ENCODE measurements at places on chromosomes 3 and 15.
A peak's percentile ranks its signal among the peaks of the same experiment; 100 is the strongest.

DNA sequence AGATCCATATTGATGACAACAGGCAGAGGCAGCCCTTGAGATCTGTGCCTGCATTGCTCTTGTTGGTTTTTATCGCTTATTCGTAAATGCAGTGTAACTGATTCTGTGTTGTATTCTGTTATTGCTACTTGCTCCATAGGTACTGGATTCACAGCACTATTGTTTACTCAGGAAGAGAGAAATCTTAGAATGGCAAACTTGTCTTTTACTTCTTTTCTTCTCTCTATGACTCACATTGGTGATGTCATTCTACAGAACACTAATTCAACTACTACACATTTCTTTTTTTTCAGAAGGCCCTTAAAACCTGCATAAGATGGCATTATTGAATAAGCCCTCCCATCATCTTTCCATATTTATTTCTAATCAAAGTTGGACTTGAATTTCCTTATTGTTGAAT lies 201.0 kb upstream of the GBE1 start:
- DNase-seq = no peak

- no peak for DNase-seq
Observed at GRCh38 chr3:177213801-177214535, 16.7 kb upstream of the TBL1XR1 start.

GRCh38 chr3:112046599-112046998 lies 12.1 kb downstream of the TMPRSS7 start:
- no peak for DNase-seq

DNA sequence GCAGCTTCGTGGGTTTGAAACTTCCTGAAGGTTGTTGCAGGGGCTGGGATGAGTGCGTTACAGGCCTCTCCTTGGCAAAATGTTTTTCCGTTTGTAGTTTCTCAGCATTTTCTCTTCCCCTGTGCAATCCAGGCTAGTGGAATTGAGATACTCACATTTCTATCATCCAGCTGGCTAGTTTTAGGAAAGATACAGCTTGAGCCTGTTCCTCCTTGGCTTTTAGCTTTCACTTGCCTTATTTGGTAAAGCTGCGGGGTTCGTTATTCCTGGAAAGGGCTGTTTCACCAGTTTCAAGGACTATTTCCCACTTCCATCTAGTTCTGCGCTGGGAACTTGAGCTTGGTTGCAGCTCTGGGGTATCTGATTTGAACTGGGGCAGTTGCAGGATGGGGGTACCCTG lies 90.3 kb downstream of the ITPR1 start:
- DNase-seq = peak; percentile 53

DNA sequence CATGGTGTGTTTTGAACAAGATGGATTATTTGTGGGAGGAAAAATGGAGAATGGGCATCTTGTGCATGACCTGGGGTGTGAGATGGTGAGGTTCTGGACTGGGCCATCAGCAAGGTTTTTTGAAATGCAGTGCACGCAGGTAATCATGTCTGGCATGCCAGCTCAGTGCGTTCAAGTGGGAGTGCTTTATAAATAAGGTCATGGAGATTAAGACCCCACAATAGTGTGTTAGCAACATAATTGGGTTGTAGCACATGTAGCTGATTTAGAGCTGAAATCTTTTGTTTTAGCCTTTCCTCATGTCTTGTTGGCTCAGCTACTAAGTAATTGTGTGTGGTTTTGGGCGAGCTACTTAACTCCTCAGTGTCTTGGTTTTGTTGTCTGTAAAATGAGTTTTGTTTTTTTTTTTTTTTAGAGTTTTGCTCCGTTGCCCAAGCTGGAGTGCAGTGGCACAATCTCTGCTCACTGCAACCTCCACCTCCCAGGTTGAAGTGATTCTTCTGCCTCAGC lies 3.9 kb upstream of the CACNA1D start:
- no peak for DNase-seq

GRCh38 chr3:10926811-10927521 lies 65.6 kb upstream of the SLC6A1 start:
- DNase-seq = peak; percentile 13
